ENCODE measurements at places on chromosomes 7 and 10. TPM values are rescaled to one million over a fixed set of nuclear protein-coding genes. Genes with fewer than 3 reads are reported as not detected.

GPC2 gene
- total RNA-seq = 3.7 TPM

CDK6 gene
- total RNA-seq = 138 TPM

SPDYE8 gene
- not detected for total RNA-seq

HTR5A gene
- not detected for total RNA-seq

PDCD4 gene
- total RNA-seq = 190 TPM

GIMAP8 gene
- 8.6 TPM for total RNA-seq

CALN1 gene
- total RNA-seq = 0.02 TPM

PRKCQ gene
- total RNA-seq = 46.3 TPM

SRRM3 gene
- not detected for total RNA-seq

PLAU gene
- 0.41 TPM for total RNA-seq

UCMA gene
- not detected for total RNA-seq

DNA sequence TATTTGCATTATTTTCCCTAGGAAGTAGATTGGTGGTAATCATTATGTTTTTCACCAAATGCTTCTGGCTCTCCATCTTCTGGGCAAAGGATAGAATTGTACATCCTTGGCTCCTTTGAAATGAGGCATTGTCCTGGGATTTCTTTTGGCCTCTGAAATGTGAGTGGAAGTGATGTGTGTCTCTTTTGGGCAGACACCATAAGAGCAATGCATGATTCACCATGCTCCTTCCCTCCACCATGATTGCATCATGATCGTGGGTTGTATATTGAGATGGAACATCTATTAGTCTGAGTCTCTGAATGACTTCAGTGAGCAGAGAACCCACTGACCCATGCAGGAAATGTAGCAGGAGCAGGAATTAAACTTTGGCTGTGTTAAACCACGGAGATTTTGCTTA lies 49.2 kb downstream of the ADRA2A start:
- DNase-seq = no peak

DNA sequence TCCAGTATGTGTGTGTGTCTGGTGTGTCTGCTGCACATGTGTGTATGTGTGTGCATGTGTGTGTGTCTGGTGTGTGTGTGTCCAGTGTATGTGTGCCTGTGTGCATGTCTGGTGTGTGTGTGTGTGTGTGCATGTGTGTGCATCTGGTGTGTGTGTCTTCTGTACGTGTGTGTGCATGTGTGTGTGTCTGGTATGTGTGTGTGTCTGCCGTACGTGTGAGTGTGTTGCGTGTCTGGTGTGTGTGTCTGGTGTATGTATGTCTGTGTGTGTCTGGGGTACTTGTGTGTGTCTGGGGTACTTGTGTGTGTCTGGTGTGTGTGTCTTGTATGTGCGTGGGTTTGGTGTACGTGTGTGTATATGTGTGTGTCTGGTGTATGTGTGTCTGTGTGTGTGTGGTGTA lies 289.1 kb upstream of the SHH start:
- DNase-seq = no peak

- DNase-seq = no peak
These were observed 565 bp downstream of the STRIP2 start for GRCh38 chr7:129434675-129435318.

GRCh38 chr10:24952707-24953645 lies 570 bp upstream of the PRTFDC1 start:
- DNase-seq = peak; percentile 43

- no peak for DNase-seq
These were observed 409.4 kb downstream of the EXOC4 start for GRCh38 chr7:133662276-133662675.

DNA sequence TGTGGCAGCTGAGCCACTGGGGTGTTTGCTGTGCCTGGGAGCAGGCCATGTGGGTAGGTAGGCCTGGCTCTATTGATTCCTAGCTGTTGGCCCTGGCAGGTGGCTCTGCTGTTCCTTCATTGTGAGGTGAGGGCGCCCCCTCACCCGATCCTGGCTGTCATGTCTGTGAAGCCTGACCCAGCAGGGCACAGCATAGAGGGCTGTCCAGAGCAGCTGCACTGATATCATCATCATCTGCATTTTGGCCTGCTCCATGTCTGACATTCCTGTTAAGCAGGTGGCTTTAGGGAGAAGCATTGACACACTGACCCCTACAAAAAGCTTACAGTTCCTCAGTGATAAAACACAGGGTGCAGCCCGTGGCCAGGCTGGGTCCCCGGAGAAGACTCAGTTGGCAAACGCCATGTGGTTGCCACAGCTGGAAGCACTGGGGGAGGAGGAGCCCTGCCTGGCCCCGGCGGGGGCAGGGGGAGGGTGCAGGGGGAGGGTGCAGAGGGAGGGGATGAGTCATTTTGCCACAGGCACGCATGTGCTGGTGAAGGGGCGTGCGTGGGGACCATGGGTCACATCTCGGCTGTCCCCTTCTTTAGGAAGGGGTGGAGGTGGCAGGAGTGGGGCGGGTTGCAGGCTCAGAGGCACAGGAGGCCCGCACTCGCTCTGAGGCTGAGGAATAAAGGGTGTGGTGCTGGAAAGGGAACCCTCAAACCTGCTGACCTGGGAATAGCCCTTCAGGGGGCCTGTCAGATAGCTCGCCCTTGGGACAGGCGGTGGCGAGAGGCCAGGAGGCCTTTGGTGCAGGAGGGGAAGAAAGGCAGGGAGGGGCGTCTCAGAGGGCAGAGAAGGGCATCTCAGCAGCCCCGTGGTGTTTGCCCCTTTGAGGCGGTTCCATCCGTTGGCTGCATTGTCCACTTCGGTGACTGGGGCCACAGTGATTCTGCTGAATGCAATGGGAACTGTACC lies 31.6 kb downstream of the IKZF1 start:
- peak; percentile 93 for DNase-seq

DNA sequence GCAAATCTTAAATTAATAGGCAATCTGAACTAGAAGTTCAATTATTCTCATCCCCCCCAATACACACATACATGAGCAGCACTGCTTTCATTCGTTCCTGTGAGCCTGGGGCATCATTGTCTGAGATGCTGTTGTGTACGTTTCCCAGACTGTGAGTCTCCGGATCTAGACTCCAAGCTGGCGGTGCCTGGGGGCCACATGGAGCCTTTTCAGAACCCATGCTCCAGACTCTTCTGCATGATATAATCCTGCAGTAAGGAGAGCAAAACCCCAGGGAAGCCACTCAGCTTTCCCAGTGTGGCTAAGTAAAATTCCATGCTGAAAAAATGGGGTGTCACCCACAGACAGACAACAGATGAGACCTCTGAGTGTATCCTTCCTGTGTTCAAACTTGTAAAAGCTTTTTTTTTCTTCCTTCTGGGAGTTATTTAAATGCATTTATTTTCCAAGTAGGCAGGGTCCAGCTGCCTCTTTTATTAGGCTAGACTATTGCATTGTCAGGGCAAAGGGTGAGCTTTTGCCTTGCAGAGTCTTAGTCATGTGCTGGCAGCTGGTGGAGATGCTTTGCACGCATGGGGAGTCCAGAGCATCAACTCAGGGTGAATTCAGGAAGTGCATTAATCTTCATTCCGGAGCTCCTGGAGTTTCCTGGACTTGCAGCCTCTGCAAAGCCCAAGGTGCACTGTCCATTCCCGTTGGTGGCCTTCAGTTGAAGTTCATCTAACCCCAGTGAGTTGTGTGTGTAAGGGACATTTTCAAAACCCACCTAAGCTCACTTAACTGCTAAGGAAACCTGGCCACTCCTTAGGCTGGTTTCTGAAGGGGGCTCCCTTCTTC lies 185.7 kb upstream of the ADO start:
- DNase-seq = no peak

- no peak for DNase-seq
These were observed 90.9 kb downstream of the DIP2C start for GRCh38 chr10:598415-599170.

- DNase-seq = no peak
These were observed 10.1 kb downstream of the LGI1 start for GRCh38 chr10:93767724-93768399.

DNA sequence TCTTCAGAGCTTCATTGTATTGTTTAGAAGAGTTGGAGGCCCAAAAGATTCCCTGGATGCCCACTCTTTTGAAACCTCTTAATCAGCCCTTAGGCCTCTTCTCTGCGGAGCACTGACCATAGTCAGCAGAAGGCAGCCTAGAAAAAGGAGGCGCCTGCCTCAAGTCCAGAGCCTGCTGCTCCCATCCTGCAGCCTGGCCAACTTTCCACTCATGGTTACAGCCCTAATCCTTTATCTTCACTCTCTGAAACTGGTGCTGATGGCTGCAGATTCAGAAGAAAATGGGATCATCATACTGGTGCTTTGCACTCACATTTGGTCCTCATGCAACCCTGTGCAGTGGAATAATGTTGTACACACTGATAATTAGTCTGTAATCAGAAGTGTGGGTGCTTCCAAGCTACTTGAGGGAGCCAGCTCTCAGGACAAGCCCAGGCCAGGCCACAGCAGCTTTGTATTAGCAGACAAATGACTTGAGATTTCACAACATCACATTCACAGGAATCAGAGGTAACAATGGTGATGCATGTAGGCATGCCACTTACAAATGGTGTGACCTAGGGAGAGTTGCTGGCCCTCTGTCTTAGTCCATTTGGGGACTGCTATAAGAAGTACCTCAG lies 272.9 kb downstream of the GALNT17 start:
- no peak for DNase-seq

GRCh38 chr7:26185131-26185843 lies 15.3 kb downstream of the HNRNPA2B1 start:
- DNase-seq = peak; percentile 37

DNA sequence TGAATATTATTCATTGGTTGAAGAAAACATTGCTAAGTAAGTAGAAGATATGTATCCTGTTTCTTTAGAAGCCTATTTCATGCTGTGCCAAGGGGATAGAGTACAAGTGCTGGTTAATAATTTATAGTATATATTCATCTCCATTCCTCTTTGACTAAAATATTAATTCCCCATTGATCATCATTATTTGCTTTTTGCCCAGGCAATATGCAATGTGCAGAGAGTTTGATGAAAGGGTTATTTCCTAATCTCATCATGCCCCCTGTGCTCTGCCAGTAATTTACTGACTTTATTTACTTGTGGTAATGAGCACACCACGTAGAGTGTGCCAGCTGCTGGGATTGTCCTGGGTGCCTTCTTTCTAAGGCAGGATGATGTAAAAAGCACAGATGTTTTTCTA lies 180.9 kb downstream of the REEP3 start:
- DNase-seq = no peak
